ENCODE measurements at places on chromosomes 11 and 22. TPM values are rescaled to one million over a fixed set of nuclear protein-coding genes. Genes with fewer than 3 reads are reported as not detected.

Gene GPHA2
- 3.7 TPM for polyA plus RNA-seq

Gene UPK3A
- polyA plus RNA-seq = 2.0 TPM

Gene PPP2R1B
- polyA plus RNA-seq = 18.0 TPM

Gene FRMD8
- polyA plus RNA-seq = 21.0 TPM

Gene ZBED4
- polyA plus RNA-seq = 18.7 TPM

Gene UPB1
- 0.58 TPM for polyA plus RNA-seq

Gene DERL3
- polyA plus RNA-seq = 6.3 TPM

Gene RASSF7
- polyA plus RNA-seq = 64.5 TPM

Gene SPDYC
- not detected for polyA plus RNA-seq

Gene HMOX1
- polyA plus RNA-seq = 52.8 TPM

GRCh38 chr11:71450939-71451338, 2.1 kb upstream of the NADSYN1 start:
- no peak for DNase-seq

DNA sequence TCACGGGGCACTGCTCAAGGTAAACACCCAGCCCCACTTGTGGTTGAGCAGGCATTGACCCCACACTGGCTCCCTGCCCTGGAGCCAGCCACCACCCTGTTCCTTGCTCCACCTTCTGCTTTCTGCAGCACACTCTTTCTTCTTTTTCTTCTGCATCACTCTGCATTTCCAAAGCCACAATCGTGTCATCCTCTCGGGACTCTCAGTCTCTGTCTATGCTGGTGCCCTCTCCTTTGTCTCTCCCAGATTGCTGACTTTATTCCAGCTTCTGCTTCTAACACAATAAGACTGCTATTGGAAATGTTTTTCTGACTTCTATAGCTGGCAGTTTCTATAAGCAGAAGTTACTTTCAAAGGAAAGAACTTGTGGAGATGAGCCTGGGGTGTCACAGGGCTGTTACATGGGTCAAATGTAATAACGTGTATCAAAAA, 14.4 kb downstream of the GRAP2 start:
- no peak for DNase-seq

- DNase-seq = no peak
These were observed 30.6 kb upstream of the PDE2A start for GRCh38 chr11:72704783-72705265.

DNA sequence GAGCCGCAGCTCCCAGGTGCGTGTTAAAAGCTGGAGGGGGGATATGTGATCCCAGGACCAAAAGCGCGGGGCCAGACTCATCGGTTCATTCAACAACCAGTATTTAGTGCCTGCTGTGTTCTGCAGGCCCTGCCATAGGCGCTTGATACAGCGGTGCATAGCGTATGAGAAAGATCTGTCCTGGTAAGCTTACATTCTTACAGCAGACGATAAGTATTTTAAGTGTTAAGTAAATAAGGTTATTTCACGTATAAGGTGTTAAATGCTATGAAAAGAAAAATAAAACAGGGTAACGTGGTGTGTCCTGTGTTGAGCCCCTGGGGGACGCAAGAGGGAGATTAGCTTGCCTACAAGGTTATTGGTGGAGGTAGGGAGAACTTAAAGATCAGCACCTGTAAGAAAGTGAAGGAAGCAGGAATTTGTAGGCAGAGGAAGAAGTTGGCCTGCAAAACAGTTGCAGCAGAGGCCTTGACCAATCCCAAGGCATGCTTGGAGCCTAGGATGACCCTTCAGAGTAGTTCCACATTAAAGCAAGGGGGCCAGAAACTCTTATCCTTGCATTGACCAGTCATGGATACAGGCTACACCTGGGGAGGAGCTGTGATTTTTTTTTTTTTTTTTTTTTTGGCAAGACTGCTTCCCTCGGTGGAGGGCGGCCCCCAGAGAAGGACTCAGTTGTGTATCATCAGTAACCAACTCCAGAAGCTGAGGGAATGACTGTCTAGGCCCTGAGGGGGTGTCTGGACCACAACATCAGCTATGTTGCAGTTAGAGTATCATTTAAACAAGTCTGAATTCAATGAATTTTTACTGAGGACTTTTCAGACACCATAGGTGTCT, 487 bp upstream of the LIPT2 start:
- DNase-seq = no peak

DNA sequence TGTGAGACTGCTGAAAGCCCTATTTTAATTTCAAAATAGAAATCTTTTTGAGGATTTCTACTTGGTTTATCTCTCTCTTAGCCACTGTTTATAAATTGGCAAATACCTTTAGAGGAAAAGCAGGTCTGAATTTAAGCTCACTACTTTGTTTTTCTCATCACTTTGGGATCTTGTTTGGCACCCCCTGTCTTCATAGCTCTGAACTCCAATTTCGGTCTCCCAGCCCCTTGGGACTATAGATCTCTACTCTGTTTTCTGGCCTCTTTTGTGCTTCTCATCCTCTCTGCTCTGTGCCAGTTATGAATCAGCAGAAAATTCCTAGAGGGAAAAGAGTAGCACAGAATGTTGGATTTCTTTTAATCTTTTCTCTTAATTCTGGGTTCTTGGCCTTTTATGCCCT, 118.3 kb downstream of the CYP2R1 start:
- DNase-seq = no peak

GRCh38 chr11:12321217-12321937, 56.0 kb upstream of the PARVA start:
- no peak for DNase-seq

- DNase-seq = no peak
These were observed 133.4 kb upstream of the CSNK2A3 start for GRCh38 chr11:11486423-11486822.

- no peak for DNase-seq
These were observed 817.7 kb downstream of the TBC1D22A start for GRCh38 chr22:47580121-47580520.

GRCh38 chr11:1310772-1311468, 1.5 kb upstream of the TOLLIP start:
- DNase-seq = no peak

- peak; percentile 28 for DNase-seq
These were observed 79.5 kb downstream of the HORMAD2 start for GRCh38 chr22:30159561-30160353.

DNA sequence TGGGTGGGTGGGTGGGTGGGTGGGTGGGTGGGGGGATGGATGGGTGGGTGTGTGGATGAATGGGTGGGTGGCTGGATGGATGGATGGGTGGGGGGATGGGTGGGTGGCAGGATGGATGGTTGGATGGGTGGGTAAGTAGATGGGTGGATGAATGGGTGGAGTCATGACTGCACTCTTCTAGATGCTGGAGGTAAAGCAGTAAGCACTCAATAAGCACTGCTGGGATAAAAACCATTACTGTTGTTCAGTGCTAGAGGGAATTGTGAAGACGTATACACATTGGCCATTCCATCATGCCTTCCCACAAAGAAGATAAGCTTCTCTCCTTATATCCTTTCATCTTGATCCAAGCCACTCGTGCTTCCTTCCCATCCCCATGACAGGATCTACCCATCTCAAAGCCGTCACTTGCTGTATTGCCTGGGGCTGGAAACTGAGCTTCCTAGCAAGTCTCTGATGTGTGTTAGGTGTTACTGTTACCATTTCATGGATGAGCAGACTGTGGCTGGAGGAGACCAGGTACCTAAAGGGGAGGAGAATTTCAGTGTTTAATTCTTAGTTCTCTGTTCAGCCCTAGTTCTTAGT, 74.8 kb downstream of the MICAL2 start:
- DNase-seq = no peak

- DNase-seq = no peak
These were observed 74.8 kb upstream of the PITPNB start for GRCh38 chr22:27993774-27994350.

DNA sequence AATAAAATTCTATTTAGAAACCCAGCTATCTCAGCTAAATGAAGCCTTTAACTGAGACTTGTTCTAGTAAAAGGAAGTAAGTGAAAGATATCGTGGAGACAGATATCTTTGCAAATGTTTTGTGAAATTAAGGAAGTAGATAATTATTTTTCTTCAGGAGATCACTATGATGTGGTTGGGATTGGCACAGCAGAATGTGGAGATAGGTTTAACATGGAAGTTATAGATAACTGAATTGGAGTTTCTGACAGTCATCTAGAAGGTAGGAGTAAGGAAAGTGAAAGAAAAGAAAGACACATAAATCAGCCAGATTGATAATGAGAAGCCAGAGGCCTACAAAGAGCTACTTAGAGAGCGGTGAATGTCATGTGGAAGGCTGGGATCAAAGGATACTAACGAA, 4.7 kb upstream of the CASP5 start:
- no peak for DNase-seq

- no peak for DNase-seq
These were observed 434.3 kb downstream of the RAB38 start for GRCh38 chr11:87740968-87741367.

GRCh38 chr11:71474771-71475483, 21.9 kb downstream of the NADSYN1 start:
- DNase-seq = no peak

DNA sequence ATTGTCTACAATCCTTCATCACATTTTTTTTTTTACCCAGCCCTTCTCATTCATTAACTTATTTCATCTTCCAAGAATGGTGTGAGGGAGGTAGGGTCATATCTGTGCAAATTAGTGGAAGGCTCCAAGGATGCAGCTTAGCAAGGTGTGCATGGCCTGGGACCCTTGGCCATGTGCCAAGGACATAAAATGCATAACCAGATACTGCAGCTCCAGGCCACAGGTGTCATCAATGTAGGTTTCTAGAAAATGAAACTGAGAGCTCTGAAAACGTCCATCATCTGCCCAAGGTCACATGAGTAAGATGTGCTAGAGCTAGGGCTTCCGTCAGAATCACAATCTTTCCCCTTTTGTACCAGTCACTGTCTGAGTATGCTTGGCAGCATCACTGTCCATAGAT, 29.8 kb downstream of the ANKK1 start:
- DNase-seq = no peak

GRCh38 chr22:49026494-49027367, 800.9 kb downstream of the BRD1 start:
- no peak for DNase-seq

DNA sequence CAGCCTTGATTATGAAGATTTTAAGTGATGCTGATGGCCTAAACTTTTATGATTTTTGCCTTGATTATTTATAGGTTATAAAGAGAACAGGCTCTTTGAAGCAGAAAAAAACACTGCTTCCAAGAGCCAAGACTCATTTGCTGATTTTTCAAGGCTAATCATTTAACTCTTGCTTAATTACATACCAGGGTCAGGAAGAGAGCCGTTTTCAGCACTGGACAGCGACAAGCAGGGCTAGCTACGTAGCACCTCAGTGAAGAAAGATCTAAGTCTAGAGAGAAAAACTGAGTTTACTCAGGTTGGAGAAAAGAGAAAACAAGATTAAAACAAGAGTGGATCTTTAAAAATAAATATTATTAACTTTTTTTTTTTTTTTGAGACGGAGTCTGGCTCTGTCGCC, 615.4 kb upstream of the B3GAT1 start:
- peak; percentile 88 for DNase-seq

DNA sequence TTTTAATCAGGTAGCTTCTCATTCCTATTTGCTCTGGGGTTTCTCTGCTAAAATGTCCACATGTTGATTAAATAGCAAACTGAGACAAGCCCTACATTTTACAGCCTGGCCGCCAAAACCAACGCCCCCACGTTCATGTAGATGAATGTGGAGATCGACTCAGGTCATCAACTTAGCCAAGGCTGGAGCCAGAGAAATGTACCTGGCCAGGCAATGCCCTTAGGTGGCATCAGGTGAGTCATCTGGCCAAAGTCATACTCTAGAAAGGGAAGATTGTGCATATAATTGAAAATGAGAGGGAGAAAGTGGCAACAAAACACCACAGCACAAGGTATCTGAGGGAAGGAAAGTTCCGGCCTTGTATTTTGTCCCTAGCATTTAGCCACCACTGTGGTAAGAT, 37.1 kb upstream of the CCDC89 start:
- no peak for DNase-seq

DNA sequence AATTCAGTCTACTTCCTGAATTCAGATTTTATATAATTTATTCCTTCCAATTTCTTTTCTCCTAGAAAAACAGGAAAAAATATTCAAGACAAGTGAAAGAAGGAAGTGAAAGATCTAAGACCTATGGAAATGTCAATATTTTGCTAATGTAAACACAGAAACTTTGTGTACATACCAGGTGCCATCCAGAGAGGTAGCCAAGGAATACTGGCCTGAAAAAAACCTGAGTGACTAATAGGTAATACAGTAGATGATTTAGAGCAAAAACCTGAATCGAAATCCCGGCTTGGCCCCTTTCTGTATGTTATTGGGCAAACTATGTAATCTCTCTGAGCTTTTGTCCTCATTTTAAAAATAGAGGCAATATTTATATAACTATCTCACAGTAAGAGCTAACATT, 59.2 kb upstream of the FSHB start:
- no peak for DNase-seq
